Pancreas (tissue), 10 donors: ENCODE measurements at places on chromosomes 16 and 17.

DNA sequence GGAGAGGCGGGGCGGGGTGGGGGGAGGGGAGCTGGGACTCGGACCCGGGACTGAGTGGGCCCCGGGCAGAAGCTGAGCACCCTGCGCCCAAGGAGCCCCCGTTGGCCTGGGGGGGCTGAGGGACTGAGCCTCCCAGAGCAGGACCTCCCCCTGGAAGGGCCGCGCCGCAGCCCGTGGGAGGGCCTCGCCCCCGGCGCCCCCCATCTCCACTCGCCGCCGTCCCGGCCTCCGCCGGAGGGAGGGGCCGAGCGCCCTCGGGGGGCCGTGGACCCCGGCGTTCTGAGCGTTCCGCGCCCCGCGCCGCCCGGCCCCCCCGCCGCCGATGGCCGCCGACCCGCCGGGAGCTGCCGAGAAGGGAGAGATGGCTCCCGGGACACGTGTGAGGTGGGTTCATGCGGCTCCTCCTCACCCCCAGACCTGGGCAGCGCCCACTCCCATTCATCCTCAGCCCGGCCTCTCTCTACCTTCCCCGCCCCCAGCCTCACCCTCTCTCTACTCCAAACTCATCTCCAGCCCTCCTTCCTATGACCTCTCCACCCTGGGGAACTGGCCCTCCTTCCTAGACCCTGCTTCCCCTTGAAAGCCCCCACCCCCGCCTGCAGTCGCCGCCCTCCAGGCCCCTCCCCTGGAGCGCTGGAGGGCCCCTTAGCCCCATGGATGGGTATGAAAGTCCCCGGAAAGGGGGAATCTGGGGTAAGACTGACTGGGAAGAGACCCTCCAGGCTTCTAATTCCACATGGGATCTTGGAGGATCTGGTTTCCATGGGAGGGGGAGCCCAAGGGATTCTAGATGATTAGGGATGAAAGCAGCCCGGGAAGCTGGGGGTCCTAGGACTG, 922 bp downstream of the FBXL19 start:
- peak; percentile 52 for DNase-seq

DNA sequence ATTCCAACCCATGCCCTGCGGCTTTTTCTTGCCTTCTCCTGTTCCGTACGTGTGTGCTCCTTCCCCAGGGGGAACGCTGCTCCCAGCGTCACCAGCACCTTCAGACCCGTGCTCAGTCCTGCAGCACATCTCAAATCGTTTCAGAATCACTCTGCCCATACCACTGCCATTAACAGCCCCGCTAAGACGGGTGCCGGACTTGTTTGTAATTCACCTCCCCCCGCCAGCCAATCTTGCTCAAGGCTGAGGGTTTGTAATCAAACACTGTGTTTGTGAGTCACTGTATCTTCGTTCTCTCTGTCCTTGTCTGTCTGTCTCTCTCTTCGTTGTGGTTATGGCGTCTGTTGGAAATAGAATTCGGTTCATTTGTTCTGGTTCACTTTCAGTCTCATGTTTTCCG, 17.3 kb downstream of the CARD14 start:
- DNase-seq: no peak

DNA sequence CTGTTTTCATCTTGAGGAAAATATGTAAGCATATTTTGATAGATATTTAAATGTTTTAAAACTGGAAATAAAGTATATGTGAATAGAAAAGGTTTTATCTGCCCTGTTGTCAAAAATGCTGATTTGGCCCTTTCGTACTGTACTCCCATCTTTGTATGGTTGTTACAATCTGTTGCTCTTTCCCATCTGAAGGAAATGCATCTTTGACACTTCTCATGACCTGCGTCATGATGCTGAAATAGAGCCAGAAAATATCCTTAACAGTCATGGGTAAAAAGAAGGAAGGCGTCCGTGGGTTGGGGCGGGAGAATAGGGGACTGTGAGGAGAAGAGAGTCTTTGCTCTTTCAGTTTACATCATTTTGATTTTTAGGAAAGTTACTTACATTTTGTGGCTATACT, 327.7 kb downstream of the BCAS3 start:
- DNase-seq: no peak

- no peak for DNase-seq
Observed at GRCh38 chr17:51443646-51444045, 183.3 kb downstream of the UTP18 start.
